ENCODE measurements at places on chromosomes 12 and 14. TPM values are rescaled to one million over a fixed set of nuclear protein-coding genes. Genes with fewer than 3 reads are reported as not detected.

GRCh38 chr12:48351022-48351708 lies 446 bp upstream of the ZNF641 start:
- DNase-seq = peak; percentile 90

GRCh38 chr14:24036169-24036962 lies 15.4 kb upstream of the CARMIL3 start:
- peak; percentile 93 for DNase-seq

- DNase-seq = no peak
These were observed 75.6 kb downstream of the NTF3 start for GRCh38 chr12:5507401-5507935.

GRCh38 chr12:1832801-1833595 lies 12.6 kb downstream of the LRTM2 start:
- DNase-seq = no peak

DNA sequence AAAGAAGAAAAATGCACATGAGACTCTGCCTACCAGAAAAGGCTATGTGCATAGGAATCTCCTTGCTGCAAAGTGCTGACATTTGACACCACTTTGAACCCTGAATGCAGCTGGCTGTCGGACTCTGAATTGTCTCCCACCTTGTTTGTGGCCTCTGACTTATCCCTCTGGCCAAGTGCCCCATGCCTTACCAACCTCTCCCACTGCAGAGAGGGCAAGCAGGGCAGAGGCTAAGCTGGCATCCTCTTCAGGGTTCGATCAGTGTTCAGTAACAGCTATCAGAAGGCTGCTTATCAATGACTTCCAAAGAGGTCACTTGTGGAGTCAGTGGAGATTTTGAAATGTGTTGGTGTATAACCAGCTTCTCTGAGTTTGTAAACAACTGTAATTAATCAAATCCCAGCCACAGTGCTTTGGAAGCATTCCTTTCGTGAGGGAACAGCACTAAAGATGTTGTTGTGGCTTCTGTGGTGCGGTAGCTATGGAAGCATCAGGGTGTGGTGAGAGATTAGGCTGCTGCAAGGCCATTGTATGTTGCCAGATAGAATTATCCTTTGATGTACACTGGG lies 22.6 kb upstream of the BMP4 start:
- no peak for DNase-seq

DNA sequence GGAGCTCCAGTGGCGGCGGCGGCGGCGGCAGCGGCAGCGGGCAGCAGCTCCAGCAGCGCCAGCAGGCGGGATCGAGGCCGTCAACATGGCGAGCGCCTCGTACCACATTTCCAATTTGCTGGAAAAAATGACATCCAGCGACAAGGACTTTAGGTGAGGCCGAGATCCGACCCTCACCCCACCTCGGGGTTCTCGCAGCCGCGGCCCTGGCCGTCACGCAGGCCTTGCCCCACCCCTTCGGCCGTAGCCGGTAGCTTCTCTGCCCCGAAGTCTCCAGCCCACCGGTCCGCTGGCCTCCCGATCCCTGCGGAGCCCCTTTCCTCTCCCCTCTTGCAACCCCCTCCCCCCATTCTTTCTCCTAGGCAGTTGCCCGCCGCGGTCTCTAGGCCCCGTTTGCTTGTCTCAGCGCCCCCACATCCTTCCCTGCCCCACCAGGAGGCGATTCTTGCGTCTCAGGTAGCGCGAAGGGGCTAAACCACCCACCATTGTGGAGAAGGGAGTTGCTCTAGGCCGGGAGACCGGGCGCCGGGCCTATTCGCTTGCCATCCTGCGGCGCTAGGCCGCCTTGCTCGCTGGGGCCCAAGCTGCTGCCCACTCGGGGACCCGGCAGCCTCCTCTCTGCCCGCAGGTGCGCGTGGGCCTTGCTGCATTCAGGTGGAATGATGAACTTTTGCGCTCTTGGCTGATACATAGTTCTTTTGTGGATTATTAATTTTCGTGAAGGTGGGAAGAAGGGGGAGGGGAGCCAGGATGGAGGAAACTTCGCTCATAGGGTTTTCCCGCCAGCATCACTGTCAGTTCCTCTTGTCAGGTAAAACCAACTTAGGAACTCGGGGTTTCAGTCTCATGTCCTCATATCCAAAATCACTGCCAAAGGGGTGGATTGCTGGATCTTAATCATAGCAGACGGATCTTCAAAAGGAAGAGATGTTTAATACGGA lies 745 bp downstream of the CAND1 start:
- DNase-seq = peak; percentile 52

DNA sequence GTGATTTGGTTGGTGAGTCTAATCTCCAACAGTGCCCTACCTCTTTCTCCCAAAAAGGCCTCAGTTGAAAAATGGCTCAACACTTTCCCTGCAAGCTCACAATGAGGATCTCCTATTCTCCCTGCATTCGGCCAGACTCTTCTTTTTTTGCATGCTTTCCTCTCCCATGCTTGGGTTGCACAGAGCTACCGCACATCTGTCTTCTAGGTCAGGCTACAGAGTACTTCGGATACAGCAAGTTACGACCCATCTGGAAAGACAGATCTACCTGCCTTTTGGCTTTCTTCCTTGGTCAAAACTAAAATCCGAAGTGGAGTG lies 305 bp upstream of the SLC16A7 start:
- no peak for DNase-seq

DNA sequence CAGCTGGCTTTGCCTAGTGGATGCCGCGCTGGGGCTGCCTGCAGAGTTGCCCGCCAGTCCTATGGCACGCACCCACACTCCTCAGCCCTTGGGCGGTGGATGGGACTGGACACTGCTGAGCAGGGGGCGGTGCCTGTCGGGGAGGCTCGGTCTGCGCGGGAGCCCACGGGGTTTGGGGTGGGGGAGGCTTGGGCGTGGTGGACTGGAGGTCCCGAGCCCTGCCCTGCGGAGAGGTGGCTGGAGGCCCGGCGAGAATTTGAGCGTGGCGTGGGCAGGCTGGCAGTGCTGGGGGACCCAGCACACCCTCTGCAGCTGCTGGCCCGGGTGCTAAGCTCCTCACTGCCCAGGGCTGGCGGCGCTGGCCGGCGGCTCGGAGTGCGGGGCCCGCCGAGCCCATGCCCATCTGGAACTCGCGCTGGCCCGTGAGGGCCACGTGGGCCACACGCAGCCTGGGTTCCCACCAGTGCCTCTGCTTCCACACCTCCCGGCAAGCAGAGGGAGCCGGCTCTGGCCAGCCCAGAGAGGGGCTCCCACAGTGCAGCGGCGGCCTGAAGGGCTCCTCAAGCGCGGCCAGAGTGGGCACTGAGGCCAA lies 68.1 kb downstream of the ETNK1 start:
- DNase-seq = no peak

GRCh38 chr14:99282261-99283050 lies 10.5 kb upstream of the BCL11B start:
- no peak for DNase-seq

DNA sequence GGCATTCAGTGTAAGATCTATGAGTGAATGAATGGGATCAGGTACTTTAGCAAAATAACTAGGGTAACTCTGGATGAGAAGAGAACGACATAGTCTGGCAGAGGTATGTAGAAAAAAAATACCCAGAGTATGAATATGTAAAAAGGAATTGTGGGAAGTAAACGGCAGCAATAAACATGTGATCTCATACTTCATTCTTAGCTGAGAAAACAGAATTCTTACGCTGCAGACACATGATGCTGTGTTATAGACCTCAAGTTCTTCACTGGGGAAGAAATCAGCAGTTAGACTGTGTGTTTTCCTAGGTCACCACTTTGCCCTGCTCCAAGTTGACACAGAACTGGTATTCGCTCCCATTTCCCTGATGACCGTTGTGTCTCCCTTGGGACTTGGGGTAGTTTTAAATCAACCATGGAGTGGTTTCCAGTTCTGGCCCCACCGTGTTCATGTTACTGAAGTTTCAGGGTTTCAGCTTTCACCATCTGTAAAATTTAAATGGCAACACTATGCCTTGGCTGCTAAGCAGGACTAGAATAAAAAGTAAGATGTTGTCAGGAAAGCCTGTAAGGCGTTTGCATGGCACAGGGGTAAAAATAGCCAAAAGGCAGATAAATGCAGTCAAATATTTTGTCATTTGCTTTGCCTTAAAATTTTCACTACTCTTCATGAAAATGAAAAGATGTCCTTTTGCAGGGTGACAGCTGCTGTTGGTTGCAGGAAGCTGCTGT lies 223.7 kb downstream of the PELI2 start:
- no peak for DNase-seq

DNA sequence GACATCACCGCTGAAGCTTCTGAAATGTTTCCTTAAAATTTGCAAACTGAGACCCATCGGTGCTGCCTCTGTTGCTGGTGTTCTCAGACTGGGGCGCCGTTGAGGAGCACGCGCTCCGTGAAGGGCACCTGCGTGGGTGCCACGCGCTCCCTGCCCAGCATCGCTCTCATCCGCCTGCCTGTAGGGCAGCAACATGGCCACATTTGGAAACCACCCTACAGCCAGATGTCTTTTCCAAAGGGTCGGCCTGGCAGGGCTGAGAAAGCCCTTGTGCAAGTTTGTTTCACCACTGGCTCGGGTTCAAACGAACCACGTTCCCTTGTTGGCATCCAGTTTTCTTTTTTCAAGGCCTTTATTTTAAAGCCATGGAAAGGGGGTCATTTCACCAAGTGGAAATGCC lies 13.9 kb downstream of the ADGRD1 start:
- no peak for DNase-seq

GRCh38 chr12:98228683-98229539 lies 286.5 kb upstream of the TMPO start:
- no peak for DNase-seq

DNA sequence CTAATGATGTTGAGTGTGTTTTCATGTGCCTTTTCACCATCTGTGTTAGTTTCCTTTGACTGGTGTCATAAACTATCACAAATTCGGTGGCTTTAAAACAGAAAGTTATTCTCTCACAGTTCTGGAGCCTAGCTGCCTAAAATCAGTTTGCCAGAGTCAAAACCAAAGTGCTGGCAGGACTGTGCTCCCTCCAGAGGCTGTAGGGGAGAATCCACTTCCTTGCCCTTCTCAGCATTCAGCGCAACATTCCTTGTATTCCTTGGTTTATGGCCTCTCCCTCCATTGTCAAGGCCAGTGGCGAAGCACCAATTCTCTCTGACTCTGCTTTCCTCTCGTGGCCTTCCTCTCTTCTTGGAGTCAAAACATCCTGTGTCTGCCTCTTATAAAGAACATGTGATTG lies 174.2 kb upstream of the PDE3A start:
- no peak for DNase-seq

- no peak for DNase-seq
These were observed 75.8 kb downstream of the LRP6 start for GRCh38 chr12:12191008-12191407.

DNA sequence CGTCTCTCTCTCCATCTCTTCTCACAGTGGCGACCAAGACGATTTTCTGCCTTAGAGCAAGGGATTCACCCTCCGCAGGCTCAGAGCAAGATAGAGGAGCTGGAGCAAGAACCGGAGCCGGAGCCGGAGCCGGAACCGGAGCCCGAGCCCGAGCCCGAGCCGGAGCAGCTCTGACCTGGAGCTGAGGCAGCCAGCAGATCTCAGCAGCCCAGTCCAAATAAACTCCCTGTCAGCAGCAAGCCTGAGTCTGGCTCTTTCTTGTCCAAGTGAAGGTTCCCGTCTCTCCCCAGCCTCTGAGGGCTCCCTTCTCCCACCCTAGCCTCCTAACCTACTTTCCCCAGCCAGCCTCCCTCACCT lies 5.9 kb downstream of the LAG3 start:
- peak; percentile 36 for DNase-seq

Gene EIF2S1
- total RNA-seq = 17.5 TPM

Gene ACOT6
- not detected for total RNA-seq

Gene C12orf76
- 2.0 TPM for total RNA-seq

Gene PFDN5
- 403 TPM for total RNA-seq

Gene GLI1
- not detected for total RNA-seq

Measured in body of pancreas (tissue), 4 donors.